ENCODE measurements at places on chromosomes 5 and 9. TPM values are rescaled to one million over a fixed set of nuclear protein-coding genes. Genes with fewer than 3 reads are reported as not detected.

DNA sequence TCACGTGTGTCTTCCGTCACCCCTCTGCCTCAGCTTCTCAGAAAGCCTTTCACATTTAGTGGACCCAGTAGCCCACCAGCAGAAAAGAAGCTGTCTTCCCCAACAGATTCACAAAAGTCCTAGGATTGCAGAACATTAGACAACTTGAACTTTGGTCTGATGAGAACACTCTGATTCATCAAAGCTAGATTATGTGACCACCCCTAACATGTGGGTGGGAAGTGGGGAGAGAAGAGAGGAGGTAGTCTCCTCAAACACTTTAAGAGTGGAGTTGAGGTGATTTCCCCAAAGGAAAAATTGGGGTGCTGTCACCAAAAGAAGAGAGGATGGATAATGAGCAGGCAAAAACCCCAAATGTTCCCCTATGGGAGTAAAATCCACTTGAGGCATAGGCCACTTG, 41.4 kb upstream of the SMIM23 start:
- no peak for DNase-seq

- DNase-seq, result no peak
Measured at GRCh38 chr5:36178524-36178890, 26.6 kb downstream of the SKP2 start.

DNA sequence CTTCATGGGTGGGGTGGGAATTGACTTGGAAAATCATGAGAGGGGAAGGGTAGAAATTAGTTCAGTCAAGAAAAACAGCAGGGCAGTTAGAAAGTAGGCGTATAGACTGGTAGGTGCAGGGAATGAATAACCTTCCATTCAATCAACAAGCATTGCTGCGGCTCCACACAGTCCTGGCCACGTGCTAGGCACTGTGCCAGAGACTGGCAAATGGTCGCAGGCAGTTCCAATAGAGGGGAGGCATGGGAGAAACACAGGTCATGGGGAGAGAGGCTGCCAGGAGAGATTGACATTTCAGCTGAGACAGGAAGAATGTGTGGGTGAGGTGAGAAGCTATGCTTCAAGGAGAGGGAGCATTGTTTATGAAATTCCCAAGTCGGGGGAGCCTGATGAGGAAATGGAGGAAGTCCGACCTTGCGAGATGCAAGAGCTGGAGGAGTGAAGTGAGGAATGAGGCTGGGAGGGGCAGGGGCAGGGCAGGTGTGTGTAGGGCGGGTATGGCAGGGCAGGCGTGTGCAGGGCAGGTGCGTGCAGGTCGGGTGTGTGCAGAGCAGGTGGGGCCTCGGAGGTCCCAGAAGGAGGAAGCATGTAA, 54.4 kb upstream of the PPARGC1B start:
- no peak for DNase-seq

DNA sequence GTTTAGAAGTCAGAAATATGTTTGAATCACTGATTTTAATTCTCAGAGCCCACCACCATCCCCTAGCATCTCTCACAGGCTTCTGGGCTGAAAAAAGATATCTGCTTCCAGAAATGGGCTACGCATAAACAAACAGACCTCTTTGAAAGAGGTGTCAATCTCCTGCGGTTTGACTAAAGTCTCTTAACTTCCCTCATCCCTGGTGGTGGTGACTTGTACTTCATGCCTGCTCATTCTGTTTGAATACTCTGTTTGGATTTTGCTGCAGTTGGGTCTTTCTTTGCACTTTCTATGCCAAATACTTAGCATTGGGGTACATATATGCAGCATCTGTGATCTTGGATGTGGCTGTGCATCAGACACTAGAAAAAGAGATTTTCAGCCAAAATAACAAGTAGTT, 157.2 kb upstream of the ATP10B start:
- no peak for DNase-seq

DNA sequence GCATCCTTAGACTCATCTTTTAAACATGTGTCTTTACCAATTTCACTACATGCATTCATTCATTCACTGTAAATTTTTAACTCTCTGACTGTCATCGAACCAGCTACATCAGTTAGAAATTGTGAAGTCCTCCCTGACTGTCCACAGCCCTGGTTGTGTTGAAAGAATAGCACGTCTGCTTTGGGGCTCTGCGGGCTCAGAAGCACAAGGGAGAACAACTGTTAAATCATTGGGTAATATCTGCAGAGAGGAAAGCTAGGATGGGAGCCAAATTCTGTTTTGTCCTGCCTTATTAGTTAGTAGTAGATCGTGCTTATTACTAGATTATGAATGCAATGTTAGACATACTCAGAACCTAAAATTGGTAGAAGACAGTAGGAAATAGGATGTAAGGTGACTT, 26.3 kb upstream of the FAM120AOS start:
- DNase-seq, result no peak

DNA sequence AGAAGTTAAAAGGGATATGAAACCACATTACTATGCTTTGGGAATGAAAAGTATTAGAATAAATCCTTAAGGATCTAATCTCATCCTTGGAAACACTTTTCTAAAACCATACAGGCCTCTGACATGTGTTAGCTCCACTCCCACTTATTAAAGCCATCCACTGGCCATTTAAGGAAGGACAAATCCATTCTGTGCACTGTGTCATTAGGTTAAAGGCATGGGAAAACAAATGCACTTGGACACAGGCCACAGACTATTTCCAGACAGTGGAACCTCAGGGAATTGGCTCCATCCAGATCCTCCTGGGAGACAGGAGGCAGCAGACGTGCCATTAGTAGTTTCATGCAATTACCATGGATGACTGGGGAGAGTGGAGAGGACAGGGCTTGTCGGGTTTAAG, 454.9 kb downstream of the ENC1 start:
- DNase-seq, result peak; percentile 63

DNA sequence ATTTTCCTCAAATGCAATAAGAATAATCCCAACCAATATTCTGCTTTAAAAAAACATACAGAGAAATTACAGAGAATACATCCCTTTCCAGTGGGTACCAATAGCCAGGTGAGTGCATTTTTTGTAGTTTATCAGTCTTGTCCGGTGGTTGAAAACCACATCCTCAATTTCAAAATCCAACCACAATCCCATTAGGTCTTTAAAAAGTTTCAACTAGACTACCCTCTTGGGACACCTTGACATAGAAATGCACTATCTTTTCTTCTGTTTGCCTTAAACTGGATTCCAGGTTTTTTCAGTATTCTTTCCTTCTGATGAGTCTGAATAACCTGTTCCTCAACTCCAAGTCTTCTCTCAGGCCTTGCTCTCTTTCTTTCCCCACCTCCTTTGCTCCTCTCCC, 223.3 kb downstream of the NR2F1-AS1 start:
- DNase-seq, result no peak

DNA sequence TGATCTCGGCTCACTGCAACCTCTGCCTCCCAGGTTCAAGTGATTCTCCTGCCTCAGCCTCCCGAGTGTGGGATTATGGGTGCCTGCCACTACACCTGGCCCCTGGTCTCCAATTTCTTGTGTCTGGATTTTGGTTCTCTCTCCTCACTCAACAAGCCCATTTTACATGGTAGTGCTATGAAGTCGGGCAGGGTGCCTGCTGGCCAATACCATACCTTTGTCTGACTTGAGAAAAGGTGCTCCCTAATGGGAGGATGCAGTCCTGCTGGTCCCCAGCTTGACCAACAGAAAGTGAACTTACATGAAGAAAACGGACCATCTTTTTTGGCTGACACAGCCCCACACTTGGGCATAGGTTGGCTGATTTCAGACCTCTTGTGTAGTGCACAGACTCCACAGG, 21.6 kb upstream of the PTGS1 start:
- DNase-seq, result no peak

DNA sequence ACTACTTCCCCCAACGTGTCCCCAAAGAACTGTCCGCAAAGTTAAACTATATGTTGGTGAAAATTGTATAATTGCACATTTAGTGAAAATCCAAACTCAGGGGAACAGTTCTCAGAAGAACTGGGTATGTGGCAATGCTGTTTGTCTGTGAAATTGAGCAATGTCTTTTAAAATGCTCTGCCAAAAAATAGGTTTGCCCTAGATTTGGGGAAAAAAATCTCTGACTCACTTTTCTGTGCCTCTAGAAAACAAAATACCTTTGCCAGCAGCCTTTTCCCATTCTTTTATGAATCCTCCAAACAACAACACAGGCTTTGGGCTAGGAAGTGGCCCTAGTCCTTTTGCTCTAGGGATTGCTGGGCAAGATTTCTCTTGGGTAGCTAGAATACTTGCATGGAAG, 37.4 kb upstream of the ZNF608 start:
- DNase-seq, result peak; percentile 2

DNA sequence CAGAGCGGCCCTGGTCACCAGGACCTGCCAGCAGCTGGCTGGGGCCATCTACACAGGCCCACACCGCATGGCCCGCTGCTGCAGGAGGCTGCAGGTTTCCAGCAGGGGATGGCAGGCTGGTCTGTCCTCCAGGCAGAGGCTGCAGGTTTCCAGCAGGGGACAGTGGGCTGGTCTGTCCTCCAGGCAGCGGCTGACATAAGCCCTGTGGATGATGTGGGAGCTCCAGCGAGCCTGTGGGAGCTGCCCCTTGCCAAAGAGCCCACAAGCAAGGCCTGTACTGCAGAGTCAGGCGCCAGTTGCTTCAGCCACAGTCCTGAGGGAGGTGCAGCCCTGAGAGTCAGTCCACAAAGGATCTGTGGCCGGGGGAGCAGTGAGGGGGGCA, 18.5 kb downstream of the TPPP start:
- DNase-seq, result no peak

DNA sequence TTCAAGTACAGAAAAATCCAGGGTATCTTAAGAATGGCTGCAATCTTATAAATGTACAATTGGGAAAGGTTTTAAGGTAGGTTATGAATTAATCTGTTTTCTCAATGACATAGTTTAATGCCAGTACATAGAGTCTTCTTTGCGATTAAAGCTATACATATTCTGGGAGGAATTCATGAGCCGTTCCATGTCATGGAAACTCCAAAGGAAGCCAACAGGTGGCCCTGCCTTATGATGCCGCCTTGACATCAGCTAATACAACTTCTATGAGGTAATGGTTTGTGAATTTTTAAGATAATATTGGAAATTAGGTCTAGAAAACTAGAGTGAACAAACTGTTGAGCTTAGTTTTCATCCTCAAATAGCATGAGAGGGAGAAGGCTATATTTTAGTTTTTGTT, 713.4 kb downstream of the EFNA5 start:
- DNase-seq, result no peak

DNA sequence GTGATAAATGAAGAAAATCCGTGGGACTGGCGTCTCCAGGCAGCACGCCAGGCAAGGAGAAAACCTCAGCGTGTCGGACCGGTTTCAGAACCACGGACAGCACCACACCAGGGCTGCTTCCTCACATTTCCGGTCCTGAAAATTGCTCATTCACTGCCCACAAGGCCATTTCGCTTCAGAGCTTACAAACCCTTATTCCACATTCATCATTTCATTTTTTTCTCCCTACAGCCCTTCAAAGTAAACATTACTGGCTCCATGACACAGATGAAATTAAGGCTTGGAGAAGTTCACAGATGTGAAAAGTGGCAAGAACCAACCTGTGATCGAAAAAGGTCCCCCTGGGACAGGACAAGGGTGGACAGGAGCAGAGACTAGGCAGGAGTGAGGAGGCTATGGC, 1.5 kb upstream of the GPRIN1 start:
- peak; percentile 81 for DNase-seq

Gene SHC3
- total RNA-seq, result 1.7 TPM

Gene TMC1
- total RNA-seq, result 0.29 TPM

Gene IFNA2
- total RNA-seq, result not detected
